ENCODE measurements at places on chromosomes 7 and 10. TPM values are rescaled to one million over a fixed set of nuclear protein-coding genes. Genes with fewer than 3 reads are reported as not detected.

- DNase-seq, result no peak
Observed at GRCh38 chr7:141541375-141541774, 9.8 kb upstream of the AGK start.

DNA sequence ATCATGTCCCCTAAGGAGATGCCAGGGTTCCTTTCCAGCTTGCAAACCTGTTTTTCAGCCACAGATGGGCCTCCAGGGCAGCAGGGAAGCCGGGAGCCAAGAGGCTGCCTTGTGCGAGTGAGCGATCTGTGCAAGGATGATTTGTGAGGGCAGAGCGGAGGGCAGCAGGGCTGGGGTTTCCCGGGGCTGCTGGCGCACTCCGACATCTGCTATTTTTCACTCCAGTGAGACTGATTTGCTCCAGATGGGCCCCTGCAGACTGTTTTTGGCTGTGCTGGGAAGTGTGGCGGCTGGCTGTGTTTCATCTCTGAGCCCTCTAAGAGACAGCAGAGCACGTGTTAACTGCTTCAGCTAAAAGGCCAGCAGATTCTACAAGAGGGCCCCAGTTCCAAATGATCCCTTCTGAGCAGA, 466.2 kb downstream of the TYW1 start:
- no peak for DNase-seq

DNA sequence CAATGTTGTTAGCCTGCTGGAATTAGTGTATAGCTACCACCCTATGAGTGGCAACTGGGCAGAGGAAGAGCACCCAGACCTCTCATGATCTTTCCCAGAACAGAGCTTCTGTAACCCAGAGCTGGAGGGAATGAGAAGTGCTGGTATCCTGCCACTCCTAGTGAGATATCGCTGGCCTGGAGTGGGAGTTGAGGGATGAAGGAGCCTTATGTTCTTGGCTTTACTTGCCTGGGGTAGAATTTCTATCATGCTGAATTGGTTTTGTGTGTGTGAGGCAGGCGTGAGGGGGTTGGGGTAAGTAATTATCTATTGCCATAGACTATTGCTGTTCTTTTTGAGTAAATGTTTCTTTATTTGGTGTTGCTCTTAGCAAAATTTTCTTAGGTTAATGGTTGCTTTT, 146.6 kb downstream of the ATRNL1 start:
- DNase-seq, result no peak

- no peak for DNase-seq
Observed at GRCh38 chr7:56009695-56010094, 41.5 kb downstream of the PSPH start.

DNA sequence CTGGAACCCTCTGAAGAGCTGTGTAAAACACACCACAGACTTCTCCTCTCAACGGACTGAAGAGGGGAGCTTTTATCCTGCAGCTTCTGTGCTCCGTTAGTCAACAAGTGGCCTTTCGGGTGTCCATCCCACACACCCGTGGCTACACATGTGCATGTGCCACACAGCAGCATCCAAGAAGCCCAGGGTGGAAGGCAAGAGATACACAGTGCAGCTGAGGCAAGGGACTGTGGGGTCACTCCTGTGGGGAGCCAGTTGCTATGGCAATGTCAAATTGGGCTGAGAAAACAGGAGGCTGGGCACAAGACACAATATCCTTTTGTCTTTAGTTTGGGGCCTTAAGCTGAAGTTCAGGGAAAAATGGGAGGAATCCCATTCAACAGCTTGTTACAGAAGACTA, 28.7 kb downstream of the NET1 start:
- no peak for DNase-seq

GRCh38 chr7:29611941-29612544, 48.4 kb downstream of the PRR15 start:
- DNase-seq, result no peak

- no peak for DNase-seq
Observed at GRCh38 chr7:80856769-80857168, 62.1 kb downstream of the SEMA3C start.

FOXI2 gene
- not detected for total RNA-seq

RHBDD2 gene
- 42.9 TPM for total RNA-seq

TCF7L2 gene
- total RNA-seq, result 164 TPM

MMD2 gene
- not detected for total RNA-seq

CLCN1 gene
- 0.47 TPM for total RNA-seq

CDHR1 gene
- total RNA-seq, result not detected
